Gastrocnemius medialis (tissue), 4 donors: ENCODE measurements at places on chromosomes 1 and 21. TPM values are rescaled to one million over a fixed set of nuclear protein-coding genes. Genes with fewer than 3 reads are reported as not detected.

- H3K4me1 ChIP-seq, result no peaks in the 10 kb centered on the region
- H3K27me3 ChIP-seq, result peaks cover 69% of the 10 kb centered on the region
- H3K36me3 ChIP-seq, result no peaks in the 10 kb centered on the region
- H3K4me3 ChIP-seq, result no peak overlapping the region
These were observed 2.2 kb downstream of the CACNA1E start for GRCh38 chr1:181485287-181486097.

Gene ITLN1
- not detected for total RNA-seq

DNA sequence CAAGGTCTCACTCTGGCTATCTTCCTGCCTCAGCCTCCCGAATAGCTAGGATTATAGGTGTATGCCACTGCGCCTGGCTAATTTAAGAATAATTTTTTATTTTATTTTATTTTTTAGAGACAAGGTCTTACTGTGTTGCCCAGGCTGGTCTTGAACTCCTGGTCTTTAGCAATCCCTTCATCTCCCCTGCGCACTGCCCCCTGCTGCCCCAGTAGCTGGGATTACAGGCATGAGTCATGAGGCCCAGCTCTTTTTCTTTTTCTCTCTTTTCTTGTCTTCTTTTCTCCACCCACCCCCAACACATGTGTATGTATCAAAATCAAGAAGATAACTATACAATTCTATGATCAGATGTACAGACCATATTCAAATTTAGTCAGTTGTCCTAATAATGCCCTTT is 87.2 kb downstream of the PEX14 start:
- H3K27ac ChIP-seq, result no peak overlapping the region
- no peaks in the 10 kb centered on the region for H3K36me3 ChIP-seq
- H3K4me1 ChIP-seq, result no peaks in the 10 kb centered on the region
- no peak overlapping the region for H3K4me3 ChIP-seq

DNA sequence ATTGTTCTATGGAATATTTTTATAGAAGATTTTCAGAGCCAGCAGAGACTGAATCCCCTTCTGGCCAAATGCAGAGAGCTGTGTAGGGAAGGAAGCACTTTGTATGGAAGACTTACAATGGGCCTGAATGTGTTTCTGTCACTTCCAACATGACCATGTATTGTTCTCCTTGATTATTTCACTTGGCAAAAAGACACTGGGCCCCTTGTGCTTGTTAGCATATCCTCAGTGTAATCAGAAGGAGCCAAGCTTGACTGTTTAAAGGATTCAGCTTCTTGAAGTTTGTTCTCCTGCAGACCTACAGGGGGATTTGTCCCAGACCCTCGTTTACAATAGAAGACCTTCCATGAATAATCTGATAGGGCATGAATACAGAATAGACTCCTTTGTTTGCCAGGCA is 48.1 kb upstream of the UBE2U start:
- H3K4me1 ChIP-seq, result no peaks in the 10 kb centered on the region
- DNase-seq, result no peak
- H3K4me3 ChIP-seq, result no peak overlapping the region
- no peaks in the 10 kb centered on the region for H3K27me3 ChIP-seq
- H3K36me3 ChIP-seq, result no peaks in the 10 kb centered on the region
- H3K27ac ChIP-seq, result no peak overlapping the region

Gene SERPINC1
- 4.5 TPM for total RNA-seq

Gene GNAT2
- total RNA-seq, result not detected
